ENCODE measurements at places on chromosomes 7 and 10.

DNA sequence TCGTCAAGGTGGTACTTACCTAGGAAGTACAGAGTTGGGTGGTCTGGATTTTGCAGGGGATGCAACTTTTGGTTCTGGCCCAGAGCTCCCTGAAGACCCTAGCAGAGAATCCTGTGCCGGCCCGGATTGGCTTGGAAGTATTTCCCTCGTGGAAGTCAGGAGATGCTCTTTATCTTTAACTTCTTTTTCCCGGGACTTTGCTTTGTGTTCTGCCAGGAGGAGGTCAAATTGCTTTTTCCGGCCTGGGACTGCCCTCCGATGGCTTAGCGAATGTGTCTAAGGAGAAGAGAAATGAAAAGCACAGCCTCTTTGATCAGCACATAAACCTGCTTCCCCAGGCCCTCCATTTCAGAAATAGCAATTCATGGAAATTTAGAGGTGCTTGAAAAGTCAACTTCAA lies 57.0 kb upstream of the EFCAB10 start:
- no peak for DNase-seq

- no peak for DNase-seq
Measured at GRCh38 chr10:33537066-33537465, 202.6 kb upstream of the NRP1 start.

GRCh38 chr10:86439544-86439943 lies 72.9 kb upstream of the GRID1 start:
- peak; percentile 98 for DNase-seq

DNA sequence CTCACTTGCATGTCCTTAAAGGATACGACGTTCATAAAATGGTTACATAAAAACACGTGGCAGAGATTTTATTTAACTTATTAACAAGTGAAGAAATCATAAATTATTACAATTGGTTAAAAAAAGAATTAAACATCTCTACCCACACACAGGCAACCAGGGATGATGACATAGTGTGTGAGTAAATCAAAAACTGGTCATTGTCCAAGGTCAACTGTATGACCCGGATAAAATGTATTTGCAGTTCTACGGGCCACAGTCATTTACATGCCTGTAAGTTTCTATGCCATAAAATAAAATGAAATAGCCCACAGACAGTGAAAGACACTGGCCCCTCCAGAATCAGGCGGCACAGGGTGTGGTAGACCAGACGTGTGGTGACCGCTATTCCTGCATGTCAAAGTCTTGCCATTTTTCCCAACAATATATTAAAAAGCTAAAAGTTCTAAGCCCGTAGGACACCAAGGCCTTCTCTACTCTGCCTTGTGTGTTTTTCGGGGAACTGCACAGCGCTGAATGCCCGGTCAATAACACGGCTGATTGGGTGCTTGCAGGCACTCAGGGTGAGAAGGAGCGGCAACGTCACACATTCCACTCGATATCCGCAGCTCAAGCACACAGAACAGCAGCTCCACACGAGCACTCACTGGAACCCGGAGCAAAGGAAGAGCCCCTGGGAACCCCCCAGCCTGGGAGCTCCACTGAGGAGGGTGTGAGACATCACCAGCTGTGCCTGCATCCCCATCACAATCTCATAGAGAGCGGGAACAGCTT lies 143.3 kb upstream of the PPP2R2D start:
- DNase-seq, result no peak

- no peak for DNase-seq
Measured at GRCh38 chr7:33459340-33459751, 330.0 kb downstream of the BBS9 start.

DNA sequence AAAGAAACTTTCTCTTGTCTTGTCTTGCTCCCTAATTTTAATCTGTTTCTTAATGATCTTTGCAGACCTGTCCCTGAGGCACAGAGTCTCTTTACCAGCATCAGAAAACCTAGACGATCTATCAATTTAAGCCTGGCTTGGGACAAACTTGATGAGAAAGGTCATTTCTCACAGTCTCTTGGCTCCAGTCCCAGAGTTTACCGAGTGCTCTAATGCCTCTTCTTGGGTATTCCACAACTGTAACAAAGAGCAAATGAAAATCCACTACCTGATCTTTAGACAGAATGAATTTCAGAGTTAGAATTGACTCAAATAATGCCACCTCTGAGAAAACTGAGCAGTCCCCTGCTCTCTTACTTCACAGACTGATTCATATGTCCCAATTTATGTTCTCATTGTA lies 106.4 kb upstream of the DNAJB12 start:
- DNase-seq, result no peak

GRCh38 chr7:27897001-27897400 lies 157.0 kb downstream of the TAX1BP1 start:
- no peak for DNase-seq

DNA sequence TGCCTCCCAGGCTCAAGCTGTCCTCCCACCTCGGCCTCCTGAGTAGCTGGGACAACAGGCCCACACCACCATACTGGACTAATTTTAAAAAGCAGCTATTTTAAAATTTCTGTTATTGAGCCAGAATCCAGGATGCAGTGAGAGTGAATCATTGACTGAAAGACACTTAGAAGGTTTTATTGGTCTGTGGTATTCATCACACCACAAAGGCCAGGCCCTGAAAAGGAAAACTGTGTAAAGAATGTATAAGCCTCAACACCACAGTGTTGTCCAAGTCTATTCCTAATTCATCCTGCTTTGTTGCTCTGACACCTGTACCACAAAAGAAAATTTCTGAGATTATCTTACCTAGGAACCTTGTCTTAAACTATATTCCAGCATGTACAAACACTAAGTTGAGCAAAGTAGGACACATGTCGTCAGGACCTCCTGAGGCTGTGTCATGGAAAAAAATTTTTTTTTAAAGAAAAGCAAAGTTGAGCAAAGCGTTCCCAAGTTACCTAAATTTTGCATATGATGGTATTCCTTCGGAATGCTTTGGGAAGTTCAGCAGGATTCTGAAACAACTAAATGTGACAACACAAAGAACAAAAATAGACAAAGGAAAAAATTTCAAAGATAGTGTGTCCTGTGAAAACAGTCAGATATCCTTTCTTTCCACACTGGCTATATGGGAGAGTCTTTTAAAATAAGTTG lies 129.6 kb upstream of the MKLN1 start:
- DNase-seq, result no peak

- no peak for DNase-seq
Measured at GRCh38 chr10:28971764-28972163, 294.4 kb downstream of the BAMBI start.
